ENCODE measurements at places on chromosomes 1 and 21. TPM values are rescaled to one million over a fixed set of nuclear protein-coding genes. Genes with fewer than 3 reads are reported as not detected.

The PIGR gene
- total RNA-seq, result not detected

DNA sequence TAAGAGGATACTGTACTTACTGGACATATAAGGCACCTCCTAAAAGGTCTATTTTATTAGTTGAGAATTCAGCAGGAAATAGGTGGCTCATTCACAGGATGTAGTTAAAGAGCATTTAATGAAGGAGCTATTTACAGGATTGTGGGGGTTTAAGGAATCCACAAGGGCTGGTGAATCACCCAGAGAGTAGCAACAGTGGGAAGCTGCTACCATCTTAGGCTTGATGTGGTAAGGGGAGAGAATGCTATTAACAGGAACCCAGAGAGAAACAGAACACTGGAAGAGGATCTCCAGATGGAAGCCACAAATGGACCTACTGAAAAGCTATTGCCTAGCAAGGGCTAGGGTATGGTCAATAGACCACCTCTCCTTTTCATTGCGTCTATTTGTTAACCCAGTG lies 52.0 kb upstream of the COL11A1 start:
- no peak for DNase-seq

GRCh38 chr1:99665212-99665611 lies 19.3 kb downstream of the PALMD start:
- no peak for DNase-seq

- no peak for DNase-seq
Measured at GRCh38 chr1:59315529-59316463, 18.9 kb downstream of the FGGY start.

The RNU1-4 gene
- under 0.01 TPM for total RNA-seq

DNA sequence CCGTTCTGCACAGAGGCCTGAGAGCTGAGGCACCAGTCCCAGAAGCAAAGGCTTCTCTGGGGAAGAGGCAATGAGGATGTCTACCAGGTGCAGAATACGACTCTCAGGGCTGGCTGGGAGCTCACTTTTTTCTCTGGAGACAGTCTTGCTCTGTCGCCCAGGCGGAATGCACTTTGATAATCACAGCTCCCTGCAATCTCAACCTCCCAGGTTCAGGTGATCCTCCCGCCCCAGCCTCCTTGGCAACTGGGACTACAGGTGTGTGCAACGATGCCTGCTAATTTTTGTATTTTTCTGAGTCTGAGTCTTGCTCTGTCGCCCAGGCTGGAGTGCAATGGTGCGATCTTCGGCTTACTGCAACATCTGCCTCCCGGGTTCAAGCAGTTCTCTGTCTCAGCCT lies 17.6 kb downstream of the NADK start:
- DNase-seq, result peak; percentile 9

DNA sequence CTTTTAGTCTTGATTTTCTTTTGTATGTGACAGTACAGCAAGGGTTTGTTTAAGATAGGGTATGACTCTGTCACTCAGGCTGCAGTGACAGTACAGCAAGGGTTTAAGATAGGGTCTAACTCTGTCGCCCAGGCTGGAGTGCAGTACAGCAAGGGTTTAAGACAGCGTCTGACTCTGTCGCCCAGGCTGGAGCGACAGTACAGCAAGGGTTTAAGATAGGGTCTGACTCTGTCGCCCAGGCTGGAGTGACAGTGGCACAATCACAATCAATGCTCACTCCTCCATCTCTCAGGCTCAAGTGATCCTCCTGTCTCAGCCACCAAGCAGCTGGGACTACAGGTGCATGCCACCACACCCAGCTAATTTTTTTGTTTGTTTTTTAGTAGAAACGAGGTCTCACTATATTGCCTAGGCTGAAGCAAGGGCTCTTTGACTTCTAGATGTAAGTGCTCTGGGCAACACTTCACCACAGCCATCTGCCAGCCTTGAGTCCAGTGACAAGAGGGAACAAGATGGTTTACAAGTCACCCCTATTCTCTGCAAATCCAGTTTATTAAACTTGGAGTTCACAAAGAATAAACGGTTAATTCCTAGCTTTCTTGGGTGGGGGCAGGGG lies 965 bp upstream of the SH2D5 start:
- no peak for DNase-seq

The NTNG1 gene
- total RNA-seq, result 1.3 TPM

The C1orf53 gene
- 2.9 TPM for total RNA-seq

The CD34 gene
- 123 TPM for total RNA-seq

DNA sequence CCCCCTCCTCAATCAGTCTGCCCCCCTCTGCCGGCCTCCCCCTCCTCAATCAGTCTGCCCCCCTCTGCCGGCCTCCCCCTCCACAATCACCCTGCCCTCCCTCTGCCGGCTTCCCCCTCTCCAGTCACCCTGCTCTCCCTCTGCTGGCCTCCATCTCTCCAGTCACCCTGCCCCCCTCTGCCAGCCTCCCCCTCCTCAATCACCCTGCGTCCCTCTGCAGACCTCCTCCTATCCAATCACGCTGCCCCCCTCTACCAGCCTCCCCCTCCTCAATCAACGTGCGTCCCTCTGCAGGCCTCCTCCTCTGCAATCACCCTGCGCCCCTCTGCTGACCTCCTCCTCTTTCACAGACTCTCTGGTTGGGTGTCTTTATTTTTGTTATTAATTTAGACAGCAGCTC lies 11.5 kb upstream of the C1orf198 start:
- no peak for DNase-seq

GRCh38 chr1:180612632-180613031 lies 19.2 kb upstream of the XPR1 start:
- no peak for DNase-seq

- no peak for DNase-seq
Measured at GRCh38 chr1:186152620-186153239, 222.3 kb downstream of the TPR start.

The GPR25 gene
- not detected for total RNA-seq

DNA sequence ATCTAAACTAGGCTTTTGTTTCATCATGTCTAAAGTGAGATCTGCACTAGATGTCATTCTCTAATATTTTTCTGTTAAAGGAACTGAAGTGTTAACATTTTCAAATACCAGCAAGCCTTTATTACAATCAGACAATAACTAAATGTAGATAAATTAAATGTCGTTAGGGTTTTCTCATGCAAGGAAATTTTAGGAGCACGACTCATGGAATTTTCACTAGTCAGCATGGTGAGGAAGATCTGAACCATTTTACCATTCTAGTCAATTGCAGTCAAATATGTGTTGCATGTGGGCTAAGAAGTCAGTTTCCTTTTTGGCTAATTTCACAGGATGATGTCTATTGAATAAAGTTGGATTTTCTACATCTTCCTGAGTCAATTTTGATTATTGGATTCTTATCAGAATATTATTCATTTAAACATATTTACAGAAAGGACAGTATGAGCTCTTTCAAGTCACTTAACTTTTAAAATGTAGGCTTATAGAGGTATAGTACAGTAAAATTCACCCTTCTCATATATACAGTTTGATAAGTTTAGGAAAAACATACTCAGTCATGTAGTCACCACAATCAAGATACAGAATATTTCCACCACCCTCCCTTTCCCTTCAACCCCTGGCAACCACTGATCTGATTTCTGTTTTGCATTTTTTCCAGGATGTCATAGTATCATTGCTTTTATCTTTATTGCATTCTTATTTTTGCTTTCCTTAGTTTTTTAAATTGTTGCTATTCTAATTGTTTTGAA lies 9.2 kb downstream of the GCSAML start:
- no peak for DNase-seq

The PRAMEF11 gene
- not detected for total RNA-seq

DNA sequence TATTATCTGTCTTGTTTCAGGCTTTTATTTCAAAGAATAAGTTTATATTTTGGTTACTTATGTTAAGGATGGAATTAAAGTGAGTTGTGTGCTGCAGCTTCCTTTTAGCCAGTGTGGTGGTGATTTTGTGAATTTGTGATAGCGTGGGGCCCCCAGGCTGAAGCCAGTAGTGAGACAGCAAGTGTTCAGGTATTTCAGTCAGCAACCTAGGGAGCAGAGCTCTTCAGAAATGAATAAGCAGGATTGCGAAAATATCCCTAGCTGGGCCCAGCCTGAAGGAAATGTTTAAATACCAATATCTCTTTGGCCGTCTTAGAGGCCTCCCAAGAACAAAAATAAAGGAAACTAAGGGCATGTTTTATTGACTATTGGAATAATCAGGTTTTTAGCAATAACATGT lies 150.8 kb upstream of the C1orf105 start:
- no peak for DNase-seq

The GUCA2A gene
- not detected for total RNA-seq

The ELAVL4 gene
- total RNA-seq, result 0.12 TPM

DNA sequence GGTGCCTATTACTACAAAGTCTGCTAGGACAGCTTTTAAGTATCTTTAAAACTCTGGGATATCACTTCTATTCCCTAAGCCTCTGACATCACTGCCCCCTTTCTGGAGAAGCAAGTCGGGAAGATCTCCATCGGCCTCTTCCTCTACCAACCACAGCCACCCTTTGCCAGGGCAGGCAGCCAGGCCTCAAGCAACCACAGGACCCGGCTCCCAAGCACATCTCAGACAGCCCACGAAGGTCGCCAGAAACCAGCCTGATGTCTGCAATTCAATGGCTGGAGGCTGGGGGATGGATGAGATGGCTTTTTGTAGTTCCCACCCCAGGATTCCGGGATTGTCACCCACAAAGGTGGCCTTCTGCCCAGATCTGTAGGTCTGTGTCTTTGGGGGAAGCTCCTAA lies 70.7 kb downstream of the LGR6 start:
- no peak for DNase-seq
